ENCODE measurements at places on chromosomes 4 and X.

- no peak for DNase-seq
Measured at GRCh38 chrX:47145395-47146120, 537 bp downstream of the RBM10 start.

DNA sequence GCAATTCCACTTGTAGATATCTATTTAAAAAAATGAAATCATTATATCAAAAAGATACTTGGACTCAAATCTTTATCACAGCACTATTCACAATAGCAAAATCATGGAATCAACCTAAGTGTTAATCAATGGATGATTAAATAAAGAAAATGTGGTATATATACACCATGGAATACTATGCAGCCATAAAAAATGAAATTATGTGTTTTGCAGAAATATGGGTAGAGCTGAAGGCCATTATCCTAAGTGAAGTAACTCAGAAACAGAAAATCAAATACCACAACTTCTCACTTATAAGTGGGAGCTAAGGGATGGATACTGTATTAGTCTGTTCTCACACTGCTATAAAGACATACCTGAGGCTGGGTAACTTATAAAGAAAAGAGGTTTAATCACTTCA is 14.3 kb upstream of the INTU start:
- DNase-seq: no peak

- no peak for DNase-seq
Measured at GRCh38 chrX:40420899-40421729, 159.7 kb upstream of the ATP6AP2 start.

GRCh38 chrX:23901805-23902204 is 5.9 kb downstream of the APOO start:
- DNase-seq: no peak

- no peak for DNase-seq
Measured at GRCh38 chr4:72896515-72896914, 173.0 kb downstream of the COX18 start.

GRCh38 chrX:36462142-36462541 is 542.6 kb downstream of the CFAP47 start:
- no peak for DNase-seq

DNA sequence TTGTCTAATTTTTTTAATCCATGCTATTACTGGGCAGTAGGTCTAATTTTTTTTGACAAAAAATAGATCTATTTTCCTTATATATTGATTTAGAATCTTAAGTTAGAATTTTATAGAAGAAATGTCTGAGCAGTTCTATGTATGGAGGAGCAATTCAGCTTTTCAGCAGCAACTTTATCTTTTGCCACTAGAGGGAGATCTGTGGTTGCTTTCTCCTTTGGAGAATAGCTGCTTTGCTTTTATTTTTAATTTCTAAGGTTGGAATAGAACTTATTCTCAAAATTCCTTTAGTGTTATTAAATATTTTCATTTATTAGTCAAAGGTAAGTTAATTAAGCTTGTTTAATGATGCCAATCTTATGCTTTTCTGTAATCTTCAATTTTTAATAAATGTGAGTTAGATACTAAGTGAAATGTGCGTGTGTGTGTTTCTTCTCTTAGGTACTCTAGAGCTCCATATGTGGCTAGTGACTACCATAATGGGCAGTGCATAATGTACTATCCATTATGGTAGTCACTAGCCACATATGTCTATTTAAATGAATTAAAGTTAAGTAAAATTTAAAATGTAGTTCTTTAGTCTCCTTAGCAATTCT is 29.3 kb downstream of the FAM199X start:
- DNase-seq: no peak

GRCh38 chrX:25650216-25650820 is 487.8 kb upstream of the MAGEB18 start:
- no peak for DNase-seq

DNA sequence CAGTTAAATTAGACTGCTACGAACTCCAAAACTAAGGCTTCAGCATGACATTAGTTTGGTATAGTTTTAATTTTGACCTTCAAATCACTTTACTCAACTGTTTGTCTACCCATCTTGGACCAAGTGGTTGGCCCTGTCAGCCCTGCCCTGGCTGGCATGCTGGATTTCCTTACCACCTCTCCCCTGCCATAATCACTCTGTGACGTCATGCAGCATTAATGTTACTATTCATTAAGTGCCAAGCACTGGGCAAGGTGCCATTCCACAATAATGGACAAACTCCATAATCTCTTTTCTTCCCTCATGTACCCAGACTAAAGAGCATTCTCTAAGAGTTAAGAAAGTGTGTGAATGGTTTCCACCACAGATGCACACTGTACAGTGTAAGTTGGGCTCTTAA is 277.0 kb upstream of the INTU start:
- no peak for DNase-seq

- no peak for DNase-seq
Measured at GRCh38 chr4:78354782-78355181, 196.8 kb upstream of the ANXA3 start.

GRCh38 chrX:110341189-110342035 is 17.2 kb upstream of the RTL9 start:
- DNase-seq: no peak

DNA sequence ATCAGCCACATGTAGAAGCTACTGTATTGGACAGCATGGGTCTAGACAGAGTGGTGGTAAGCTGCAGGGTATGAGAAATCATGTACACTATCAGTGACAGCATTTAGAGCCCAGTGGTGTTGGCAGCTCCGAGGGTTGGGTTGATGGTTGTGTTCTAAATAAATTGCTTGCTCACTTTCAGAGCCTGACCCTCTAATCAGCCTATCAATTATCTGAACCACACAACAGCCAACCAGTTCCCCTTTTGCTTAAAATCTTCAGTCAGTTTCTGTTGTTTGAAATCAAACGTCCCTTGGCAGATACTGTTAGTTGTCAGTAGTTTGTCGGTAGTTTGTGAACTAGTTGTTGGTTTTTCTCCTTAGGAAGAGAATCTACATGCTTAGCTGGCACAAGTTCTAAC is 99.8 kb upstream of the RAI2 start:
- DNase-seq: no peak

- DNase-seq: no peak
Measured at GRCh38 chr4:187283201-187283955, 559.7 kb upstream of the FAT1 start.

GRCh38 chrX:113728937-113729336 is 854.9 kb upstream of the HTR2C start:
- DNase-seq: no peak

DNA sequence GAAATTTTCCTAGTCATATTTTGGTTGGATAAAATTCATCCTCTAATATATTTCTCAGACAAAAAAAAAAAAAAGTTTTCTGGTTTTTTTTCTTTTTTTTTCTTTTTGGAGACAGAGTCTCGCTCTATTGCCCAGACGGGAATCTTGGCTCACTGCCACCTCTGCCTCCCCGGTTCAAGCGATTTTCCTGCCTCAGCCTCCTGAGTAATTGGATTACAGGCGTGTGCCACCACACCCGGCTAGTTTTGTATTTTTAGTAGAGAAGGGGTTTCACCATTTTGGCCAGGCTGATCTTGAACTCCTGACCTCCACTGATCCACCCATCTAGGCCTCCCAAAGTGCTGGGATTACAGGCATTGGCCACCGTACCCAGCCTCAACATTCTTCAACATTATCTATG is 432.7 kb upstream of the PABPC4L start:
- no peak for DNase-seq

DNA sequence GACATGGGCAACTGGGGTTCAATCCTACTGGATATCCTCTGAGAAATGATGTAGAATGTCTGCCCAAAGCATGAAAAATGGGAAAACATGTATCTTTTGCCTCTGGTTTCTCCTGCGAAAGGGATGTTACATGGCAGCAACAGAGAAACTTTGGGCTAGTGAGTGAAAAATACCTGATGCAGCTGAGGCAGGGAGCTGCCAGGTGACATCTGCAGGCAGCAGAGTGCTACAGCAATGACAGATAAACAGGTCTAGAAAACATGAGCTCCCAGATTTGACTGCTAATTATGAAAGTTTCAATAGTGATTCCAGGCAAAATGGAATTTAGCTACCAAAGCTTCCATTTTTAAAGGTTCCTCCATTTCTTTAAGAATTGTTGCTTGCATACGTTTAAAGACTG is 4.8 kb upstream of the CXCL1 start:
- no peak for DNase-seq

GRCh38 chr4:16360694-16361262 is 134.5 kb upstream of the TAPT1 start:
- DNase-seq: no peak

DNA sequence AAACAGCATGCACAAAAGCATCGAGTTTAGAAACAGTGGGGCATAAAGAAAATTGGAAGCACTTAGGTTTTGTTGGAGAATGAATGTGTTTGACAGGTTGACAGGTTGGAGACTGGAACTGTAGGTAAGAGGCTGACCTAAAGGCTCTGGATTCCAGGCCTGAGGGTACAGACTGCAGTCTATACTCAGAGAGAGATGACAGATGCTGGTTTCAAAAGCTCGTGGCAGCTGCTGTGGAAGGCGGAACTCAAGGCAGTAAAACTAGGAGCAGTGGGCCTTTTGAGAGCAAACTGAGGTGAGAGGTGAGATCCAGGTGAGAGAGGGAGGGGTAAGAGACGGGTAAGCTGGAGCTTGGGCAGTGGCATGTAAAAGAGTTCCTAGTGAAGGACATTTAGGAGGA is 415.2 kb downstream of the TRIML1 start:
- DNase-seq: no peak

GRCh38 chrX:153621949-153622598 is 23.1 kb upstream of the CCNQ start:
- DNase-seq: no peak

DNA sequence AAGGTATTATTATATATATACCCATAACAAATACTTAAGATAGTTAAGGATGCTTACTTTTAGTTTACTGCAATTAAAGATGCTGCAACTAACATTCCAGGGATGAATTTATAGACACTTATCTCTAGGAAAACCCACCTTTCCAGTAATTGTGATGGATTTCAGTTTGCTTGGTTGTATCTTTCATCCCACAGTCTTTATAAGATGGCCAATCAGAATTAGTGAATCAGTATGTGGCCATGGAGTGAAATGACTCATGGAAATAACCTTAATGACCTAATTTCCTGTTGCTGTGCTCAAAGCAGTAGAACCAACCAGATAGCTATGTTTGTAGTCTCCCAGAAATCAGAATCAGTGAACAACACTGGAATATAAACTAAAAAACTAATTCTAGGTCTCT is 26.4 kb downstream of the MOSPD2 start:
- DNase-seq: no peak

DNA sequence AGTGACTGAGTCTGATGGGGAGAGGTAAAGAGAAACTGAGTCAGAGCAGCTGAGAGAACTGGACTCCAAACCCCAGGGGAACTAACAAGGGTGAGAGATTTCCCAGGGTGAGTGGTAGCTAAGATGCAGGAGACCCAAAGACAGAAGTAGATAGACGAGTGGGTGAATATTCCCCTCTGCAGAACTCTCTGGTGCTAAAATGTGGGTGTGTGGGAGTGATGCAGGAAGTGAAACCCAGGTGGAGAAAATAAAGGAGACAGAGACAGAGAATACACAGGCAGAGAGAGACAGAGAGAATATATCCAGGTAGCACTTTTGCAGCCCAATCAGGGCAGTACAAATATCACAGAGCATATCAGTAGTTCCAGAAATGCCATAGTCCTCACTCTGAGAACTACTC is 212.5 kb upstream of the ZIC3 start:
- DNase-seq: no peak

DNA sequence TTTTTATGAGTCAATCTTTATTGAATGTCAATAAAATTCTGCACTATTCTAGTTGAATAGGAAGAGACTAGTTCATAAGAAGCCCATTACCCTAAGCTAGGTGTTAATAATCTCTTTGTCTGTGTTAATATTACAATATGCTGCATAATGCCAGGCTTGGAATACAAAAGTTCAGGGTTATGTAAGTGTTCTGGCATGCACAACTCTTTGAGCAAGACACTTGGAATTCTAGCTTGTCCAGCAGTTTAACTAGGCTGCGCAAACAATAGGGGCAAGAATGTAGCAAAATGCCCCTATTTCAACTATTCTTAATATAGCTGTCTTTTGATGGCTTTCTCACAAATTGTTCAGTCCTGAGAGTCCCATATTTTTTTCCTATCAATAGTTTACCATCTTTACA is 31.3 kb upstream of the ETNPPL start:
- no peak for DNase-seq

- no peak for DNase-seq
Measured at GRCh38 chr4:162683659-162684370, 482.9 kb downstream of the NAF1 start.

- no peak for DNase-seq
Measured at GRCh38 chrX:39158801-39159657, 357.8 kb downstream of the MID1IP1 start.

DNA sequence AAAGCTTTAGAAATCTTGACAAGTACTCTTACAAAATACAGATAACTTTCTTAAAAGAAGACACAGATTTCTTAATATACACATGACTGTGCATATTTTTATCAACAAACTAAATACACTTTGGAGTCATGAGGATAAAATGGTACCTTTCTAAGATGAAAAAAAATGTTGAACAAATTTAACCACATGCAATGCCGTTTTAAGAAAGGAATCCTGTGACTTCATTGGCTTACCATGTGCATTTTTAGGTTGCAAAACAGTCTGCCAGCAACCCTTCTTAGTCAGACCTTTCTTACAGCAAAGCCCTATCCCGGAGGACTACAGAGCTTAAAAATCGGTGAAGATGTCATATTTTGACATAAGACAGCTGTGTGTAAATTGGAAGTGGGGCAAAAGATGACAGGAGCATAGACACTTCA is 51.7 kb downstream of the GASK1B start:
- no peak for DNase-seq

- DNase-seq: no peak
Measured at GRCh38 chr4:131091896-131092295, 1995.9 kb downstream of the C4orf33 start.

GRCh38 chrX:100350704-100351489 is 59.2 kb downstream of the PCDH19 start:
- DNase-seq: no peak

GRCh38 chr4:159719531-159719930 is 616.7 kb downstream of the RAPGEF2 start:
- no peak for DNase-seq

- peak; percentile 33 for DNase-seq
Measured at GRCh38 chrX:136250191-136251040, 784 bp downstream of the MAP7D3 start.

- DNase-seq: no peak
Measured at GRCh38 chr4:54428940-54429339, 199.8 kb downstream of the PDGFRA start.

DNA sequence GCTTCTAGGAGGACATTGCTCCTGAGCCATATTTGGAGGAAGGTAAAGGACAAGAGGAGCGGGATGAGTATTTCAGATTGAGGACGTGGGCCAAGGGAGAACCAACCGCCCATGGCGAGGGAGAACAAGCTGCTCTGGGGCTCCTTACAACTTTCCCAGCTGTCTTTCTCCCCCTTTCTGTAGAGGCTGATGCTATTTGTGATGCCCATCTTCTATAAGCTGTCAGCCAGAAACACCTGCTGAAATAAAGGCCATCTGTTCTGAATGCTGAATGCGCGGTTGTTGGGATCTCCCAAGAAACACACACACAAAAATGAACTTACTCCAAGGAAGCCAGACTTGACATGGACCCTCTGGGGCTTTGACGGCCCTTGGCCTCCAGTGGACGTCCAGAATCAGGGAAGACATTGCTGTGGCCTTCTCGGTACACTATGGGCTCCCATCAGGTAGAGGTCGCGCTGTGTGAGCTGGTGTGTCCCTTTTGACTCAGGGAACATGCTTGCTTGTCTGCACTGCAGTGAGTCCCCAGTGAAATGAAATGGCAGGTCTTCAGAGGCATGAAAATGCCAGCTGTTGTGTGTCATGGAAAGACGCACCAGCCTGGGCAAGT is 30.9 kb downstream of the RWDD4 start:
- DNase-seq: no peak
